OCI-LY7 (cell line): ENCODE measurements at places on chromosomes 2 and 18. TPM values are rescaled to one million over a fixed set of nuclear protein-coding genes. Genes with fewer than 3 reads are reported as not detected.

Gene MYOM1
- total RNA-seq, result 2.3 and 2.4 TPM in 2 replicates

Gene IMPA2
- 51.9 and 55.8 TPM in 2 replicates for total RNA-seq

Gene SPATA3
- total RNA-seq, result not detected in 2 replicates

Gene RTP5
- not detected in 2 replicates for total RNA-seq

Gene PAIP2B
- 6.9 and 8.2 TPM in 2 replicates for total RNA-seq
